ENCODE measurements at places on chromosomes 4 and X. TPM values are rescaled to one million over a fixed set of nuclear protein-coding genes. Genes with fewer than 3 reads are reported as not detected.

Gene COL4A5
- total RNA-seq: 6.7 TPM

Gene RHOXF2B
- not detected for total RNA-seq

Gene ADAM29
- not detected for total RNA-seq

Gene TMPRSS11D
- not detected for total RNA-seq

Gene BEX1
- total RNA-seq: 4.0 TPM

DNA sequence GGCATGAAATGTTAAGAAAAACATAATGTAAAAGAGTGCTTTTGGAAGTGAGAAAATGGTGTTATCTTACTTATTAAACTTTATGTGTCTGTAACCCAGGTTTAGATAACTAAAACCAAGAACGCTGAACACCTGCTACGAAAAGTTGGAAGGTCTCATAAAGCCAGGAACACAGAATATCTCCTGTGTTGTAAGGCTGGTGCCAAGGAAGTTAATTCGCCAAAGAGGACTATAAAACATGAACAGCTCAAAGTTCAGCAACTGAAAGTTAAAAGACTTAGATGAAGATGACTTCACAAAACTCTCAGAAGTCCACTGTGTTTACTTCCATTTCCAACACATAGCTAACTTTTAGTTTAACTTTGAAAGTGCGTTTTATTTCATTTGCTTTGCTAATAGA, 54.3 kb downstream of the GPRIN3 start:
- no peak for DNase-seq

- no peak for DNase-seq
Measured at GRCh38 chr4:140343303-140343702, 30.1 kb upstream of the SCOC start.

DNA sequence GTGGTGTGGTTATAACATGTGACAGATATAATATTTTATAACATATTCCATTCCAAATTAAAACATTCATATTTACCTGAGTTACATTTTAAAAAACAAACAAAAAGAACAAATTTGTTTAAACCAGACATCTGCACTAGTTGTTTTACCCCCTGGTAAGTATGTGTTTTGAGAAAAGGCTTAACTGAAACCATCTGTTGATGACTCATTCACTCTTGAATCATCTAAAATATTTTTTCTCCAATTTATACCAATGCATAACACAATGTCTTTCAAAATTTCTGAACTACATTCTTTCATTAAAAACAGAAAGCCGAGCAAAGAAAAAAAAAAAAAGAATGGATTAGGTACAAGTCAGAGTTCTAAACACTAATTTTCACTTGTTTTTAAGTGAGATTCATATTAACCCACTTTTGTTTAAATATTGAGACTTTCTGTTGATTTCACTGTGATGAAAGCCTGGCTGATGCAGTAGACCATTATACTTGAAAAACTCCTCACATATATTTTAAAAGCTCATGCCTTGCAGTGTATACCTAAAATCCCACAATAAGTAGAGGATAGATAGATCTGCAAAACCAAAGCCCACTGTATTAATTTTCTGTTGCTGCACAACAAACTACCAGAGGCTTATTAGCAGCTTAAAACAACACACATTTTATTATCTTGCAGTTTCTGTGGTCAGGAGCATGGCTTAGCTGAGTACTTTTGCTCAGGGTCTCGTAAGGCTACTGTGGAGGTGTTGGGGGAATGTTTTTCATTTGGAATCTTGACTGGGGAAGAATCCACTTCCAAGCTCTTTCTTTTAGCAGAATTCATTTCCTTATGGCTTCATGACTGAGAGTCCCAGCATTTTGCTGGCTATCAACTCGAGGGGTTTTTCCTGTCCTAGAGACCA, 221.5 kb downstream of the PCDH18 start:
- DNase-seq: no peak

DNA sequence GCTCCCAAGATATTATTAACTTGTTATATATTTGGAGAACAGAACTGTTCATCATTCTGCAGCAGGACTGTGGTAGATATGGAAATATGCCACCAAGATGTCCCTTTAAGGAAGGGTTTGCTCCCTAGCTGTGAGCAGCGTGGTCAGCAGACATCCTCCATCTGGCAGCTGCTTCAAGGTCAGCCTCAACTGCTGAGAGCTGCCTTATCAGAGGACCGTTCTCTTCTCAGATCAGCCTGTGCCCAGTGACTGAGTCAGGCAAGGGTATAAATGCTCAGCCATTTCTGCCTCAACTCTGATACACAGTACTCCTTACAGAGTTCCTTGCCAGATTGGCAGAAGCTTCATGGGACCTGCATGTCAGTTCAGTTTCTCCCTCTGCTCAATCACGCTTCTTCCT, 63.4 kb upstream of the MAGEB2 start:
- no peak for DNase-seq

DNA sequence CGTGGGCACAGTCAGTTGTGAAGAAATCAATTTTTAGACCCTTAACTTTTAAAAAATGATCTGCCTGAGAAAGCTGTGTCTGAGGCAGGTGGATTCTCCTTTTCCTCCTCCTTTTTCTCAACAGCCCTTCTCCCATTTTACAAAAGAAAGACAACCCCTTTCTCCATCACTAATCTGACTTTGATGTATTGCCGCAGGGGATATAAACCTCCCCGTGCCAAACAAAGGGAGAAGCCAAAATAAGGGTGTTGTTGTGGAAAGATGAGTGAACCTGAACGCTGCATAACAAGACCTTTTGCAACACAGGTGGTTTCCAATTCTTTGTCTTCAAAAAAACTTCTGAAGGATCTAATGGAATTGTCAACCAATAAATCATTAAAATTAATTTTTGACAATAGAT, 8.4 kb upstream of the FHL1 start:
- DNase-seq: no peak

DNA sequence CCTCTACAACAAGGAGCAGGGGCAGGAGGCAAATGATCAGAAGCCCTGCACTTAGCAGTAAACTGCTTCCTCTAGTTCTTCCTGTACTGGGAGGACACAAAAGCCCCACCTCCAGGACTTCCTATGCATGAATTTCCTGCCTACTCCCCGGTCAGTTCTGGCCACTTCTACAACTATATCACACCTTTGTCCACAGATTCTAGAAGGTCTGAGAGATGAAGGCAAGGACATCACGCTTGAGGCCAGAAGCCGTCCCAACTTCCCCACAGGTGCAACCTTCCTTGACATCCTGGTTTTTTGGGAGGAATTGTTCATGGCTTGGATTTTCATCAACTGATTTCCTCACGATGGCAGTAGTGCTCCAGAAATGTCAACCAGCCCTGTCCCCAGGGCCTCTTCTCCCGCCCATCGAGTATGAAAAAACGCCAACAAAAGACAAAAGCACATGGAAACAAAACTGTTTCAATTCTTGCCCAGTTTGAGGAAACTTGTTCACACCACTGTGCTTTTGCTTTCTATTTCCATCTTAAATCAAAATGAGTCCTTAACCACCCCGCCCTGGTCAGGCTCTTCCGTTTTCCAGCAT, 206.5 kb upstream of the STK26 start:
- DNase-seq: peak; percentile 64

DNA sequence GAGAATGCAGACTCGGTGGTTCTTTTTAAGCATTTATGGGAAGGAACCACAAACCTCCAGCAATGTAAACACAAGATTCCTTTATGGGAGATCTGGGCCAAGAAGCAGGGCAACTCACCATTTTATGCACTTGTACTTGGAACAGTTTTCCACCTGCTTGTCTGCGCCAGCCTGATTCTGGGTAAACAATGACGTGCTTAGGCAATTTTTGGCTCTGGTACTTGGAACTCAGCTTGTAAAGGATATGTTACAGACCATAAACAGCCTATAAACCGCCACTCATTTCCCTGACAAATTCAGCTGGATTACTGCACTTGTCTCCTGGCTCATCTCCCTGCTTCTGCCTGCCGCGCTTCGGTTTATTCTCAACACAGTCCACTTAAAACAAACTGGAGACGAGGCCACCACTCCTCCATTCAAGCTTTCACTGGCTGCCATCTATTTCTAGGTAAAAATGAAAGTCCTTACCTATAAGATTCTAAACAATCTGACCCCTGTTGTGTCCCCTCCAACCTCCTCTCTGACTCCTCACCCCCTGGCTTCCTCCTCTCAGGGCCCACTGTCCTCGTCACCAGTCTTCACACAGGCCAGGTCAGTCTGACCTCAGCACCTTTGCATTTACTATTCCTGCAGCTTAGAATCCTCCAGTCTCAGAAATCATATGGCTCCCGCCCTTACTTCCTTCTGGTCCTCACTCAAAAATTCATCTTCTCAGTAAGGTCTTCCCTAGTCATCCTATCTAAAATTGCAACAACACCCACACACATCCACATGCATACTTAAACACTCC, 205.9 kb upstream of the GALNT7 start:
- no peak for DNase-seq

GRCh38 chrX:9878146-9878820, 88.9 kb upstream of the CLDN34 start:
- DNase-seq: no peak

DNA sequence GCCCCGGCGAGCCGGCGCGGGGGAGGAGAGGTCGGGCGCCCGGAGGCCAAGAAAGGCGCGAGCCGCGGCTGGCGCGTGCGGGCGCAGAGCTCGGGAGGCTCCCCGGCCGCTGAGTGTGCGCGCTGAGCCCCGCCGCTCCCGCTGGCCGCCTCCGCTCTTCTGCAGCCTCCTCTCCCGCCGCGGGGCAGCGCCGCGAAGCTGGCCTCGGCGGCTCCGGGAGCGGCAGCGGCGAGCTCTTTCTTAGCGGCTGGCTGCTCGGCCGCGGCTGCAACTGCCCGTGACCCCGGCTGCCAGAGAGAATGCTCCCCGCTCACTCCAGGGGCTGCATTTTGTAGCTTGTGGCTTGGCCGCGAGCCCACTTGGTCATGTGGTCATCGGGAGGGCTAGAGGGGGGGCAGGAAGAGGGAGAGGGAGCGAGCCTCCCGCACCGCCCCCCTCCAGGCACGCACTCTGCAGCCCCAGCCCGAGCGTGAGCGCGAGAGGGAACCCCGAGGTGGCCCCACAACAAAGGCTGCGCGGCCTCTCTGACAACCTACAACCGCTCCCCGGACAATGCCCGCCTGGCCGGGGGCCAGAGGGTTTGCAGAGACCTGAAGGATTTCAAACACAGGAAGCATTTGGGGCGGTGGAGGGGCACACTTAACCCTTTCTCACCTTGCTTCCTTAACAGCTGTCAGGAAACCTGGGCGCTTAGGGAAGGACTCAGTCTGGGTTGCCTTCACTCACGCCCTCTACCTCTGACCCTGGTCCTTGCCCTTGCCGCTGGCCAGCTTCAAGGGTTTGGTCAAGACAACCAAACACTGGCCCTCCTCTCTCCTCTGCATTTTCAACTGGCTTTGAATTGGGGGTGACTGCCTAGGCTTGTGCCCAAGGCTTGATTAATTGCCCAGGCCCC, at the start of gene APLN:
Gene APLN (minus strand): TSS at position 305 of the 895 bp plus-strand sequence. CDS start 326 bp downstream, outside the sequence.
- DNase-seq: peak; percentile 54

DNA sequence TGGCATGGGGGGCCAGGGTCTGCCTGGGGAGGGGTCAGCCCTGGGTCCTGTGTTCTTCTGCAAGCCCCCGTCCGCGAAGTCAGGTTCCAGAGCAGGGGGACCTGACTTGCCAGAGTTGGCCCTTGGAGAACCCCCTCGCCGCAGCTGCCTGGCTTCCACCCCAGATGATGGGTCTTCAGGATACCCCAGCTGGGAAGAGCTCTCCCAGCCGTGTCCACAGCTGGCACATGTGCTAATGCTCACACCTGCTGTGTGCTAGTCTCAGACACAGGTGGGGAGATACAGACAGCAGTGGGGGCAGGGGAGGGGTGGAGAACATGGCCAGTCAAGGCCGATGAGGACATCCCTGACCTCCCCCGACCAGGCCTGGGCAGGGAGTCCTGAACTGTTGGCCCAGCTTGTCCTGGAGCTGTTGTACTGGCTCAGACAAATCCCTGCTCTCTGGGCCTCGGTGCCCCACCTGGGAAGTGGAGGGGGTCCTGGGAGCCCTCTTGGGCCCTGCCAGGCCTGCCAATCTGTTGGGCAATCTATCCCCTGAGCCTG, 3.5 kb downstream of the ADRA2C start:
- DNase-seq: no peak

DNA sequence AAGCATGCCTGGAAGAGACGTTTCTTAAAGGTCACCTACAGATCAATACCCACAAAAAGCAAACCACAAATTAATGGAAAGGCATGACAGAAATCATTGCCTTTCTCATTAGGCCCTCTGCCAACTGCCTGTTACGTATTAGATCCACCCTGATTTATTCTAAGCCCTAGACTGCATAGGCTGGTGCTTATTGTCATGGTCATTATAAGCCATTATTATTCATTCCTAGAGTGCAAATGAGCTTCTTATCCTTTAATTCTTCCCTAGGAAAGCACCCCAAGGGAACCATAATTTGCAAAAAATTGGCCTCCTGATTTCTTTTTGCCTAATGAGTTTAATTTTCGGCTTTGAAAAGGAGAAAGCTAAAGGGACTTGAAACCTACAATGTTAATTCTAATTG, 184.2 kb upstream of the GPRIN3 start:
- DNase-seq: no peak

DNA sequence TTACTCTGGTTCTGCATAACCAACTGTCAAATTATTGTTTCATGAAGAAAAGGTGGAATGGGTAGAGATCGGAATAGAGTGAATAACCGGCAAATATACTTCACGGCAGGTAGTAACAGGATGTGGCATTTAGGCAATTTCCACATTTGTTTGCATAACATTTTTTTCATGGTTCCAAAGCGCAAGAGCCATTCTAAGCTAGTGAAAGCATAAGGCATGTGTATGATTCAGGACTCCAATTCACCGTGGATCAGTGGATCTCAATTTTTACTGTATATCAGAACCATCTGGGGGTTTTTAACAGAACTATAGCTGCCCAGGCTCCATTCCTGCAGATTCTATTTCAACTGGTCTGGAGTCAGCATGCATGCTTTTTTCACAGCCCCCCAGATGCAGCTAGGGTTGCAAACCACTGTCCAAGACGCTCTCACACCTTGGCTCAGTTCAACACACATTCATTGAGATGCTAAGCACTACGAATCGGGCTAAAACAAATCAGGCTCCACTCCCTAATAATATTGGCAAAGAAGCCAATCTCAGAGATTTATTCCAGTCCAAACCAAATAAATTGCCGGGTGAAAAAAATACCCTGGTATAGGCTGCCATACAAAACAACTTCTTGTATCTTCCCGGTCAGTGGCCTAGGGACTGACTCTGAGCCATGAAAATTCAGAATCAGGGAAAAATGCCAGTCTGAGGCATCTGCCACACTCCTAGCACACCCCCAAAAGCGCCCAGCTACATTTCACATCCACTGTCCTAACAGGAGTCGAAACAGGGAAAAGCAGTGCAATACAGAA, 30.0 kb downstream of the AFAP1 start:
- no peak for DNase-seq

DNA sequence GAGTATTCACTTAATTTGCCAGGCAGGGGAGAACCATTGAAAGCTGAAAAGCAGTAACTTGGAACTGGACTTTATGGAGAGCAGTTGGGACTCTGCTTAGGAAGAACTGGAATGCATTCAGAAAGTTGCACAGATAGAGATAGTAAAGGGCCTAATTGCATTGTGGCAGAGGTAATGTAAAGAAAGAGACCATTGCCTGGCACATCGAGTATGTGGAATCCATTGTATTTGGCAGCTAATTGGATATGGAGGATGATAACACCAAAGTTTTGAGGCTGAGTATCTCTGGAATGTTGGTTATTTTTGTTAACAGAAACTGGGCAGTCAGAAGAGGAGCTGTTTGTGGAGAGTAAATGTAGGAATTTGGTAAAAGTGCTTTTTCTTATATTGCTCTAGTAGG, 169.9 kb downstream of the BMPR1B start:
- DNase-seq: no peak

- DNase-seq: no peak
Measured at GRCh38 chr4:139030614-139031235, 15.1 kb downstream of the NOCT start.
